ENCODE measurements at places on chromosomes 7 and 10.

- H3K4me1 ChIP-seq: no peaks in the 10 kb centered on the region
- no peak for DNase-seq
- H3K36me3 ChIP-seq: peaks cover 14% of the 10 kb centered on the region
- H3K27ac ChIP-seq: no peak overlapping the region
- H3K27me3 ChIP-seq: no peaks in the 10 kb centered on the region
Observed at GRCh38 chr7:55517936-55518689, 54.2 kb downstream of the VOPP1 start.

- H3K4me3 ChIP-seq: peak overlapping the region; percentile 87
- peaks cover 31% of the 10 kb centered on the region for H3K36me3 ChIP-seq
- peaks cover 25% of the 10 kb centered on the region for H3K4me1 ChIP-seq
- H3K27ac ChIP-seq: peak overlapping the region; percentile 88
- H3K27me3 ChIP-seq: no peaks in the 10 kb centered on the region
Observed at GRCh38 chr10:100347568-100348195, 649 bp downstream of the SCD start.

GRCh38 chr10:88979153-88979562 lies 11.4 kb upstream of the FAS start:
- H3K27me3 ChIP-seq: no peaks in the 10 kb centered on the region
- peaks cover 3% of the 10 kb centered on the region for H3K4me1 ChIP-seq

GRCh38 chr7:68922850-68923249 lies 675.4 kb upstream of the AUTS2 start:
- H3K27ac ChIP-seq: no peak overlapping the region
- H3K4me1 ChIP-seq: no peaks in the 10 kb centered on the region
- no peak for DNase-seq

DNA sequence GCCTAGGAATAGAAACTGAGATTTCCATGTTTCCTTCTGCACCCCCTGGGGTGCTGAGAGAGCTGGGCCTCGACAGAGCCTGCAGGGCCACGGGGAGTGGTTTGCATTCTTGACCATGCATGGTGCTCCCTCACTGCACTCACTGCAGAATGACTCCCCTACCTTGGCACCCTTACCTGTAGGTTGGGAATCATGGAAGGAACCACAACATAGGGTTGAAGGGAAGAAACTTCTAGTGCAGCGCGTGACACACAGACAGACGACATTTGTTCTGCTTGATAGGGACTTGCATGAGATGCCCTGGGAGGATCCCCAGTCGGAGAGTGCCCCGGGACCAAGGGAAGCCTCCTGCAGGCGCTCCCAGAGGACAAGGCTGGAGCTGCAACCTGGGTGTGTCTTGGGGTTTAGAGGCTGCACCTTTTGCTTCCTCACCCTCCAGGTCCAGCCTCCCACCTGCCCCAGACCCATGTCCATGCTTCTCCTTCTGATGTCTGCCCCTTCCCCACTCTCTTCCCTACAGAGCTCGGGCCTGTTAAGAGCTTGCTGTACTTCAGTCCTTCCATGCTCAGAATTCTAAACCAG lies 245.2 kb downstream of the ABCA13 start:
- H3K4me3 ChIP-seq: no peak overlapping the region
- no peaks in the 10 kb centered on the region for H3K4me1 ChIP-seq
- no peak for DNase-seq
- no peaks in the 10 kb centered on the region for H3K27me3 ChIP-seq
- H3K27ac ChIP-seq: no peak overlapping the region

DNA sequence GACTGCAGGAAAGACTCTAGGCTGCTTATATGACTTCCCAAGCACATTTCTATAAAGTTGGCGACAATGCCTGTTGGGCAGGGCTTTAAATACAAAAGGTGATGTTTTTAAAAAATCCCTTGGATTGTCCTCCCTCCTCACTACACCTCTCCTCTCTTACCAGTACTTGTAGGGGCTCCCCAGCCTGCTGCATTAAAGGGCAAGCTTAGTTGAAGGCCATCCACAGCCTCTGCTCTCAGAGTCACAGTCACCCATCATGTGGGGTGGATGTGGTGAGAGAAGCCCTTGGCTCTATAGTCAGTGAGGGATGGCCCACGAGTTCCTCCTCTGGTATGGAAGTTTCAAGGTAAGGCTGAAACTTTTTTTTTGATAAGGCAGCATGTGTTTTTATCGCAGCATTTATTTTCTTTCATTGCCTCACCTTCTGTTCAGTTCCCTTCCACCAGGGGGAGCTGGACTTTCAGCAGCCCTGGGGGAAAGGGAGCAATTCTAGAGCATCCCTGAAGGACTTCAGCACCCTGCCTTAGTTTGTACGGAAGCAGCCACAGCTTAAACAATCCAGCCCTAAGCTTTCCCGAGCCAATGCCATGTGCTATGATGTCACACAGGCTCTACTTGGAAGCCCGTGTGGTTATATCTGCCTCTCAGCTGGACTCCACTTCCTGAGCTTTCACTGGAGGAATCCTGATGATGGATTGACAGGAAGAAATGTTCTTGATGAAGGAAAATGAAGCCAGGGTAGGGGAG lies 131.9 kb downstream of the CALCR start:
- H3K36me3 ChIP-seq: no peaks in the 10 kb centered on the region
- no peak overlapping the region for H3K27ac ChIP-seq
- no peaks in the 10 kb centered on the region for H3K27me3 ChIP-seq
- no peaks in the 10 kb centered on the region for H3K4me1 ChIP-seq

- peak overlapping the region; percentile 37 for H3K27ac ChIP-seq
- H3K27me3 ChIP-seq: no peaks in the 10 kb centered on the region
- peaks cover 2% of the 10 kb centered on the region for H3K4me1 ChIP-seq
- no peak overlapping the region for H3K4me3 ChIP-seq
- DNase-seq: no peak
- peaks cover 2% of the 10 kb centered on the region for H3K36me3 ChIP-seq
Observed at GRCh38 chr10:100036850-100037249, 27.1 kb upstream of the DNMBP start.

DNA sequence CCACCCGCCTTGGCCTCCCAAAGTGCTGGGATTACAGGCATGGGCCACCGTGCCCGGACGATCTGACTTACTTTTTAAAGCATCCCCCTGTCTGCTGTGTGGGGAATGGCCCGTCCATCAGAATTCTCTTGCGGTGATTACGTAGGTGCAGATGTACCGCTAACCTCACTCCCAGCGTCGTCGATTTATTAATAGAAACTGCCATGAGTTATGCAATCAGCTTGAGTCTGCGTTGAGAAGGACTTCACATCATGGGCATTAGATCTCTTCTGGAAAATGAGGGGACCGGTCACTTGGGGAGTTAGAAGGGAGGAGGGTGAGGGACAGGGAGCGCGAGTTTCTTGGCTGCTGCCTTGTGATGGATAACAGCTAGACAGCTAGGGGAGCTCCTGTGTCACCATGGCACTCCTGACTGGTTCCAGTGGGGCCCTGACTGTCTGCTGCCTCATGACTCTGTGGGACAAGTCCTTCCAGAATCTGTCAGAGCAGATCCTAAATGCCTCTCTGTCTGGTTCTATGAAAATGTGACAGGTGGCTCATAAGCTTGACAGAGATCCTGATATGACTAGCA lies 35.2 kb downstream of the POR start:
- no peak for DNase-seq
- H3K4me3 ChIP-seq: no peak overlapping the region
- H3K4me1 ChIP-seq: peaks cover 7% of the 10 kb centered on the region

GRCh38 chr7:155071121-155071651 lies 1.1 kb downstream of the HTR5A start:
- no peak overlapping the region for H3K27ac ChIP-seq
- DNase-seq: no peak
- H3K36me3 ChIP-seq: no peaks in the 10 kb centered on the region

DNA sequence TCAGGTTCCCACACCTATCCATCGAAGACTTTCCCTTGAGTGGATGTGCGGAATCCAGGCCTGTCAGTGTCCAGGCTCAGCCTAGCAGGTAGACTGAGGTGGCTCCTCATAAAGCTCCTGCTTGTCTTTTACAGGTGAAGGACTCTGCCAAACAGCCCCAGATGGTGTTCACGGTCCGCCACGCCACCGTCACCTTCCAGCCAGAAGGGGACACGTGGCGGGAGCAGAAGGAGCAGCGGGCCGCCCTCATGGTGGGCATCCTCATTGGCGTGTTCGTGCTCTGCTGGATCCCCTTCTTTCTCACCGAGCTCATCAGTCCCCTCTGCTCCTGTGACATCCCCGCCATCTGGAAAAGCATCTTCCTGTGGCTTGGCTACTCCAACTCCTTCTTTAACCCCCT lies 13.9 kb downstream of the HTR5A start:
- H3K4me1 ChIP-seq: no peaks in the 10 kb centered on the region
- DNase-seq: no peak
- no peaks in the 10 kb centered on the region for H3K27me3 ChIP-seq
- H3K27ac ChIP-seq: no peak overlapping the region
- H3K4me3 ChIP-seq: peak overlapping the region; percentile 41
- no peaks in the 10 kb centered on the region for H3K36me3 ChIP-seq

- no peak overlapping the region for H3K4me3 ChIP-seq
- no peak overlapping the region for H3K27ac ChIP-seq
- H3K27me3 ChIP-seq: no peaks in the 10 kb centered on the region
- no peaks in the 10 kb centered on the region for H3K36me3 ChIP-seq
Observed at GRCh38 chr10:79049931-79050895, 18.6 kb upstream of the ZMIZ1 start.

DNA sequence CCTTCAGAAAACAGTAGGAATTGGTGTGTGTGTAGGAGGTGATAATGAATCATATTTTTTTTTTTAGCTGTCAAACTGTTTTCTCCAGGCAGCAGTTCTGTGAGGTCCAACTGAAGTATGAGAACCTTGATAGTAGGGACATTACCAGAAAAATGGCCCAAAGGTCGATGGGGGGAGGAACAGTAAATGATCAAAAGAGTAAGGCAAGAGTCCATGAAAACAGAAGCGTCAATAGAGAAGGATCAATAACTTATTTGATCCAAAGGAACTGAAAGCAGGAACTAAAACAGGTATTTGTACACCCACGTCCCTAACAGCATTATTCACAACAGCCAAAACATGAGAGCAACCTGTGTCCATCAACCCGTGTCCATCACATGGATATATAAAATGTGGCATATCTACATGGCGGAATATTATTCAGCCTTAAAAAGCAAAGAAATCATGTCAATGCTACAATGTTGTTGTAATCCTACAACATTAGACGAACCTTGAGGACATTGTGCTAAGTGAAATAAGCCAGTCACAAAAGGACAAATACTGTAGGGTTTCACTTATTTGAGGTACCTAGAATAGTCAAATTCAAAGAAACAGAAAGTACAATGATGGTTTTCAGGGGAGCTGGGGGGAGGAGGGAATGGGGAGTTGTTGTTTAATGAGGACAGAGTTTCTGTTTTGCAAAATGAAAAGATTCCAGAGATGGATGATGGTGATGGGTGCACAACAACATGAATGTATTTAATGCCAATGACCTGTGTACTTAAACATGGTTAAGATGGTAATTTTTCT lies 214.0 kb upstream of the KLF14 start:
- H3K4me3 ChIP-seq: no peak overlapping the region
- no peak overlapping the region for H3K27ac ChIP-seq
- no peaks in the 10 kb centered on the region for H3K27me3 ChIP-seq
- H3K36me3 ChIP-seq: no peaks in the 10 kb centered on the region
- no peak for DNase-seq

GRCh38 chr10:47371629-47372485 lies 12.2 kb downstream of the ZNF488 start:
- no peak overlapping the region for H3K4me3 ChIP-seq
- H3K27ac ChIP-seq: no peak overlapping the region
- no peaks in the 10 kb centered on the region for H3K36me3 ChIP-seq

GRCh38 chr10:11163780-11164550 lies 146.3 kb downstream of the CELF2 start:
- no peak overlapping the region for H3K27ac ChIP-seq
- H3K4me1 ChIP-seq: peaks cover 10% of the 10 kb centered on the region
- no peak for DNase-seq
- no peaks in the 10 kb centered on the region for H3K36me3 ChIP-seq

DNA sequence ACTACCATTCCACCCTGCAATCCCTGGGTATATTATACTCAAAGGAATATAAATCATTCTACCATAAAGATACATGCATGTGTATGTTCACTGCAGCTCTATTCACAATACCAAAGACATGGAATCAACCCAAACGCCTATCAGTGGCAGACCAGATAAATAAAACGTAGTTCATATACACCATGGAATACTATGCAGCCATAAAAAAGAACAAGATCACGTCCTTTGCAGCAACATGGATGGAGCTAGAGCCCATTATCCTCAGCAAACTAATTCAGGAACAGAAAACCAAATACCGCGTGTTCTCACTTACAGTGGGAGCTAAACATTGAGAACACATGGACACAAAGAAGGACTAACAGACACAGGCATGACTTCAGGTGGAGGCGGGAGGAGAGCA lies 138.3 kb downstream of the DYNC2I1 start:
- H3K4me1 ChIP-seq: no peaks in the 10 kb centered on the region
- peaks cover 17% of the 10 kb centered on the region for H3K27me3 ChIP-seq
- no peak overlapping the region for H3K27ac ChIP-seq
- no peak for DNase-seq
- no peak overlapping the region for H3K4me3 ChIP-seq
- H3K36me3 ChIP-seq: no peaks in the 10 kb centered on the region

DNA sequence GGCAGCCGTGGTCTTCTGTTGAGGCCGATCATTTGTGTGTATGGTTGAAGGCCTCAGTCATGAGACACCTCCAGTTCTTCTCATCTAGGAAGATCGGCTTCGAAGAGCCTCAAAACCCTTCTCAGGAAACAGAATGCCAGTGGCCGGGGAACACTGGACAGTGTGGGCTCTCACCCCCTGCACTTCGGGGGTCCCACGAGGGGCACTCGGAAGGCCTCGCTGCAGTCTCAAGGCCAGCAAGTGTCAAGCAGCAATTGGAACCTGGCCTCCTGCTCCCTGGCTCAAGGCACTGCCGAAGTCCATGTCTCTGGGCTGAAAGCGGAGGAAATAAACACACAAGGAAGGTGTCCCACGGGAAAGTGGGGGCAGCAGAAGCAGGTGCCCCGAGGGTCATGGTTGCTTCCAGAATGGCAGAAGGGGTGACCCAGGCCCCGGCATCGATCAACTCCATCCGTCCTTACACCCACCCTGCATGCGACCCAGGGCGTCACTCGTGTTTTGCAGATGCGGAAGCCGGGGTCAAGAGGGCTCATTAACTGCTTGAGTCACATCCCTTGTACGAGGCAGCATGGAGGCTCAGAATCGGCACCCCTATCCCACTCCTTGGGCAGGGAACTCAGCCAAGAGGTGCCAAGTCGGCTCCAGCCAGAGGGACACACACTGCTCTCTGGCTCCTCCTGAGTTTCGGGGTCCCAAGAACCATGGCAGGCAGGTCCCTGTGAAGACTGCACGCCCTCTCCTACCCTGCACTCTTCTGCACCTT lies 231.3 kb upstream of the SHH start:
- DNase-seq: no peak
- H3K27ac ChIP-seq: no peak overlapping the region
- H3K4me1 ChIP-seq: no peaks in the 10 kb centered on the region
- no peak overlapping the region for H3K4me3 ChIP-seq

- no peaks in the 10 kb centered on the region for H3K4me1 ChIP-seq
- H3K36me3 ChIP-seq: no peaks in the 10 kb centered on the region
- no peak for DNase-seq
- no peak overlapping the region for H3K4me3 ChIP-seq
- no peak overlapping the region for H3K27ac ChIP-seq
- no peaks in the 10 kb centered on the region for H3K27me3 ChIP-seq
Observed at GRCh38 chr7:20201380-20201779, 15.8 kb downstream of the MACC1 start.

All from trophoblast cell (in vitro differentiated cells and primary cell).